ENCODE measurements at places on chromosomes 2 and 18.

DNA sequence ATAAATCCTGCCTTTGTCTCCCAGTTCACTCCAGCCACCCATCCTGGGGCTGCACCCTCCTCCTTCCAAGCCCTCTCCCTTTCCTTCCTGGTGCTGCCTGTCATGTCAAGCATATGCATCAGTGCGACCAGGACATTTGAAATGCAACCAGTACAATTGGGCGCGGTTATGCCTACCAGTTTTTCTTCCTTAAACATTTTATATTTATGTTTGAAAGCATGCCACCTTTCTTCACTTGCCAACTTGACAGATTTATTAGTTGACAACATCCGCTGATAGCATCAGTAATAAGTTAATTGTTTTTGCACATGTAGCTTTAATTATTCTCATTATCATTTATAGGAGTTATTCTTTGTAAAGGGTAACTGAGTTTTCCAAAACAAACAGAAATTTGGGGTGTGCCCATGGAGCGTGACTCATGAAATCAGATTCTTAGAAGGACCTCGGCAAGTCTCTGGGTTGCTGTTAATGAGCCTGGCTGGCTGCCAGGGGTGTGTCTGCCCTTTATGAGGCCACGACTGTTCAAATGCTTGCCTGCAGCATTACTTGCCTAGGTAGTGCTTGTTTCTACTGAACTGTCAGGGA, 32.8 kb upstream of the IL1B start:
- no peak for DNase-seq

DNA sequence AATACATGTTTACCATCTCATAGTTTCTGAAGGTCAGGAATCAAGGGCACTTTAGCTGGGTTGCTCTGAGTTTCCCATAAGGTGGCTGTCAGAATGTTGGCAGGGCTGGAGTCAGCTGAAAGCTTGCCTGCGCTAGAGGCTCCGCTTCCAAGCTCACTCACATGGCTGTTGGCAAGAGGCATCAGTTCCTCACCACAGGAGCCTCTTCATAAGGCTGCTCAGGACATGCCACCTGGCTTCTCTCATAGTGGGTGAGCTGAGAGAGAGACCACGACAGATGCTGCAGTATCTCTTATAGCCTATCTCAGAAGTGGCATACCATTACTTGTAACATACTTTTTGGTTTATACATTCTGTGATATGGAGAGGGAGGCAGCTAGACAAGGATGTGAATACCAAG, 7.2 kb downstream of the HADHB start:
- DNase-seq: no peak

DNA sequence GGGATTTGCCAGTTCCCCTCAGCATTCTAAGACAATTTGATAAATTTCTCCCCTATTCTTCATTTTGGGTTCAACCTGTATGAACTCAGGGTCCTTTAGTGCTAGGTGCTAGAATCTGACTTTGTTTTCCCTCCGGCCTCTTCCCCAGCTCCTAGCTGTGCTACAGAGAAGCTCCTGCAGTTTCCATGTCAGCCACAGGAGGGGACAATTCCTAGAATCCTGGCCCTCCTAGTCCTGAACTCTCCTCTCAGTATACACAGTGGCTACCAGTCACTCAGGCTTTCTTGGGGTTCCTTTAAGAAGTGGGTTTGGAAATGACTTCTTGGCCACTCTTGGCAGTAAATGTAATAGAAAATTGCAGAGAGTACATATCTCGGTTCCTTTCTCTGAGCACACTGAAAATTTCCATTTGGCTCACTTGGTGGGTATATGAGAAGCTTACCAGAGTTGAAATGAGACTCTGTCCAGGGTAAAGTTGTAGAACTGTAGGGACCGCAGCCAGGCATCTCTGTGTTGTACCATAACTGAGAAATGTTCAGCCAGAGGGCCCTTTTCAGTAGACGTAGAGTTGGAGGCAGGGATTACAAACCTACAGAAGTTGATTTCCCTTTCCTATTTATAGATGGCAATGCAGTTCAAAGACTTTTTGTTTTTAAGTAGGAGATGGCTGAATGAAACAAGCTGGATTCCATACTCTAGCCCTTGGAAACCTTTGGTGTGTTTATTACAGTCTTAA, 5.0 kb upstream of the CHST10 start:
- DNase-seq: no peak

GRCh38 chr2:46335391-46336282, 38.4 kb downstream of the EPAS1 start:
- DNase-seq: no peak

GRCh38 chr2:41937921-41938708, 109.7 kb upstream of the PKDCC start:
- no peak for DNase-seq

- DNase-seq: no peak
Observed at GRCh38 chr2:209830722-209831465, 59.3 kb downstream of the UNC80 start.

DNA sequence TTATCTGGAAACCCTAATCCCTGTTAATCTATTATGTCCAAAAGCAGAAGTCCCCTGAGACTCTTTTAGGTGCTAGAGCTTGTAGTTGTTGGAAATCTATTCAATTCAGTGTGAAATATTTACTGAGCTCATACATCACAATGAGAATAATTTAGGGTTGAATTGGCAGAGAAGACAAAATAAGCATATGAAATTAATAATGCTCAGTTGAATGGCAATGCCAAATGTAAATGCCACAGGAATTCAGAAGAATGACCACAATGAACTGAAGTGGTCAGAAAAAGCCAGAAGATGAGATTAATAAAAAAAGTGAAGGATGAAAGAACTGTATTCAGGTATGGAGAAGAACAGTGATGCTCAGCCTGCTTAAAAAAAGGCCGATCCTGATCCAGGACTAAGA, 8.0 kb upstream of the STAT4 start:
- DNase-seq: no peak

DNA sequence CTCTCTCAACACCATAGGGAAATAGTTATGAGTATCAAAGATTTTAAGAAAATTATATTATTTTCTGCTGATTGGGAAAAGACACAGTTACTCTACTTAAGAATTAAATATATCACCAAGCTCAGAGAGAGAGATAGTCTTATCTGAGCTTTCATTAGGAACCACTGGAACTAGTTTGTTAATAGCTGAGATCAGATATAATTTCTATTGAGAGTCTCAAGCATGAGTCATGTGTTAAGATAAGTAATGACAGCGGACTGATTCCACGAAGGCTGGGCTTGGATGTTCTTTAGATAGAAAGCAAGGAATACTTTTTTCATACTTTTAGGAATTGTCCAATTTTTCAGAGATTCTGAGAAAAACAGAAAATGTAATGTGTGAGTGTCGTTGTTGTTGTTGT, 44.4 kb upstream of the RBM44 start:
- DNase-seq: no peak

- DNase-seq: peak; percentile 27
Observed at GRCh38 chr18:2337552-2338141, 233.7 kb downstream of the METTL4 start.

DNA sequence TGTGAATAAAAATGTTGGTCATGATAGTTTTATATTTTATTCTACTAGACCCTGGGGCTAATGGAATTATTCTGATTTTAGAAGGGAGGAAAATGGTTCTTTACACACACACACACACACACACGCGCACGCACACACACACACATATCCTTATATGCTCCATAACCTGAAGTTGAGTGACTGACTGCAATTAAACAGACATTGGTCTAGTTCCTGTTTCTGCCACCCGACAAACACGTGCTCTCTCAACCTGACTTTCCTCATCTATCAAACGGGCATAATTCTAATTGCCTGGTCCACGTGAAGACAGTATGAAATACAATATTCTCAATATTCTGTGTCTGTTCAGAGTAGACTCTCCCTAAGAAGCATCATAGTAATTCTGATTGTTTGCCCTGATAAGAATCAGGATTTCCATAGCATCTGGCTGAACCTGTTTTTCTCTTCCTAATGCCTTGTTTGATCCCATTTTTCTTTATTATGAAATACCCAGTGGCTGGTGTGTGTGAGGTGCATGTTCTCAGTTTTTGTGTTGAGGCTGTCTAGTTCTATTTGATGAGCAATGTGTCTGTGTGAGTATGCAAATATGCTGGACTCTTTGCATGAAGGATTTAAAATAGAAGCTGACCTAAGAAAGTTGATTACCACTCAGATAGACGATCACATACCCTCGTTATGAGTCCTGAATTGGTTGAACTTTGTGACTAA, 51.0 kb downstream of the SETBP1 start:
- DNase-seq: no peak

DNA sequence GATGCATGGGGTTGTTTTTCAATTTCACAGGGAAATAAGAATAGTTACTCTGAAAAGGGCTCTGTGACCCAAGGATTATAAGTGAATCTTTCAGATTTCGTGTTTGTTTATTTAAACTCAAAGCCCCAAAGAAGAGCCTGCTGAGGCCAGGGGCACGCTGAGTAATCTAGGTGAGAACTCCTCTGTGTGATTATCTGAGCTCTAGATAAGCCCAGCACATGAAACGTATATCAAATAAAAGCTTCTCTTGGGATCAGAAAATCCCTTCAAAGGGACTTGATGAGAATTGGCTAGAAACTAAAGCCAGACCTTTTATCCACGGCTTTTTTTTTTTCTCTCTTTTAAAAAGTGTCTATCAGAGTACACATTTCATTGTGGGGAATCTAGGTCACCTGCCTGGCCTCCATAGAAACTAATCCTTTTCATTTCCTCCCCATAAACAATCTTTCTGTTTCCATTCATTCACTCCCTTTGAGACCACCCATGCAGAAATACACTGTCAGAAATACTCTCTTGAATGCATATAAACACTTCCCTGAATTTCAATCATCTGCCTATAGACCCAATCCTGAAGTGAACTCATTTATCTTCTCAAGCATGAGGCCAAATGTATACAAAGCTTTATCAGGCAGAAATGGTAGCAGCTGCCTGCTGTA, 137.4 kb downstream of the RIT2 start:
- no peak for DNase-seq

DNA sequence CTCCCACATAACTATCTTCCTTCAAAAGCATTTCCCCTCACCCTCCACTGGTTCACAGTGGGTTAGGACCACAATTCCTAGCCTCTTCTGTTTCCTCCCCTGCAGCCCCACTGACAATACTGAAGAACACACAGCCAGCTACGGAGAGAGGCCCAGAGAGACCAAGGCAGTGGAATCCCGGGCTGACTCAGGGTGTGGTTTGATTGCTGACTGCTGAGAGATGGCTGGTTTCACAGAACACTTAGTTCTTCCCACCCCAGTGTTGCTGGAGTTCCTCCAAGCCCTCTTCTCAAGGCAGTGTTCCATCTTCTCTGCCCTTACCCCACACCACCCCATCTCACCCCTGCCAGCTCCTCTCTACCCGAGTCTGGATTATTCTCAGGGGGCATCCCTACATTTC, 43.3 kb upstream of the ZFP36L2 start:
- peak; percentile 6 for DNase-seq

- no peak for DNase-seq
Observed at GRCh38 chr2:20682167-20682920, 15.4 kb downstream of the GDF7 start.

GRCh38 chr2:238128061-238128440, 10.4 kb upstream of the KLHL30 start:
- no peak for DNase-seq

GRCh38 chr2:159715451-159715850, 3.1 kb downstream of the MARCHF7 start:
- DNase-seq: no peak

DNA sequence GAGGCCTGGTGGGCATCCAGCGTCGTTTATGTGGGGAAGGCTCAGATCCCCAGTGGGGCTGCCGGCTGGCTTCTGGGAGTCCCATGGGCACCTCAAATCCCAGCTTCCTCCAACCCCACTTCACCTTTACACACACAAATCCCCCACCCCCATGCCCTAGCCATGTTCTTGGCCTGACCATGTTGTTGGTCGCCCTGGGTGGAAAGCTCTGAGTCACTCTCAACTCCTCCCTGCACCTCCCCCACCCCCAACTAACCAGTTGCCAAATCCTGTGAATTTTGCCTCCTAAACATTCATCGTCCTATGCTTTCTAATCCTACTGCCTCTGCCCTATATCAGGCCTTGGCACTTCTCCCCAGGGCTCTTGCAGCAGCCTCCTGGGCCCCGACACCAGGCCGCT, 6.4 kb downstream of the TNS1 start:
- no peak for DNase-seq

DNA sequence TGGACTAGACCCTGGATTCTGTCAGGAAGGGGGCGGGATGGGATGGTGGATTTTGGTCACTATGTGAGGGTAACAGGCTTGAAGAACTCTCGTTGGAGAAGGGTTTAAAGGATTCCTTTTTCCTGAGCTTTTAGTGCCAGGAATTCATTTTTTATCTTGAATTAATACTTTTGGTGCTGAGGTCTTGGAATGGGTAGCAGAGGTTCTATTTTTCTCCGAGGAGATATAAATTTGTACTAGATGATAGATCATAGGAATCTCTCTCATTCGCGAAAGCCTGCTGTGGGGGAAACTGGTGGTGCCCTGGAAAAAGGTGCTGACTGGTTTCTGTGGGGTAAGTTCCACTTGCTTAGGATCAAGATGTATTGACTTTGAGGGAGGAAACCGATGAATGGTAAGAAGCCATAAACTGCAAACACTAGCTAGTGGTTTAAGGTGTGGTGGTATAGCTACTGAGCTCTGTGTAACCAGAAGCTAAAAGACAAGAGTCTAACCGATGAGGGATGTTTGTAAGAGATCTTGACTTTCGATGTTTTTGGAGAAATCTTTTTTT, 706 bp downstream of the AGPS start:
- no peak for DNase-seq

GRCh38 chr2:11659851-11660250, 10.1 kb downstream of the NTSR2 start:
- no peak for DNase-seq

DNA sequence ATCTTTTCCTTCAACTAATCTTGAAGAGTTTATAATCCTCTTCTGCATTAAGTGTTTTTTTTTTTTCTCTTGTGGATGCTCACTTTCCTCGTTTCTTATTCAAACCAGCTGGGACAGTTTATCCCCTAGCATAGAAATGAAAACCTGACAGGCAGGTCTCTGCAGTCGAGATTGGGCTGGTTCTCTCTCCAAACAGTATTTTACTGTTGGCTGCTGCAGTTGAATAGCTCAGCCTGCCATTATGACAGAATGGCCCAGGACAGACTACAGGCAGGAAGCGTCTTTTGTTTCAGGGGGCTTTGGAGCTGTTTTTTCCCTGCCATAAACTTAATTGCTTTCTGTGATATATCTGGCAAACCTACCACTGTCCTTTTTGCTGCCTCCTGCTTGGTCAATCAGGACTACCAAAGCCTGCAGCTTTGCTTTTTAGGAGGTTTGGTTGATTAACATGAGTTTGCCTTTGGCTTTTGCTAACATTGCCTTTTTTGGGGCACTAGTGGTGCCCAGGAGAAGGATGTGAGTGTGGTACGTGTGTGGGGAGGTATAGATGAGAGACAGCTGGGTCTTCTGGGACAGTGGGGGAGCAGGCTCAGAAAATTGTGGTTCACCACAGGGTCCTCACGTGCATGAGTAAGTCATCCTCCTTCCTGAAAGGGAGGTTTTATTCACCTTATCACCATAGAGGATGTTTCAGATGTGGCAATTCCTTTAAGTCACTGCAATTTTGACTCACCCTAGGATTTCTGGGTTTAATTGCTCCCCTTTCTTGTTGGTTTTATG, 128.7 kb downstream of the LYPD6B start:
- peak; percentile 27 for DNase-seq

GRCh38 chr2:227439214-227439613, 32.7 kb upstream of the AGFG1 start:
- no peak for DNase-seq

GRCh38 chr2:239520811-239521517, 120.1 kb upstream of the HDAC4 start:
- no peak for DNase-seq
